ENCODE measurements at places on chromosomes 4 and X.

DNA sequence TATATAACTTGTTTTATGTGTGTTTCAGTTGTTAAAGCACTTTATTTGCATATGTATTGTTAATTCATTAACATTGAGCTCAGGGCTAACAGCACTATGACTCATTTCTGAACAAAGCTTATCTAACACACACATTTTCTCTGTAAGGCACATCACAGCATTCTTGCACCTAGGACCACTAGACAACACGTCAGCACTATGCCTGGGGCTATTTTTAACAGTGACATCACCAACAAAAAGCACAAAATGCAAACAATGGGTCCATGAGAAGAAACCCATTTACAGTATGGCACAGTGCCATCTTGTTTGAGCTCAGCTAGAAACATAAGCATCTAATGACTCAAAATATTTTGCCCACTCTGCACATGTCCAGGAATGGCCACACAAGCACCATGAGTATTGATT lies 124.4 kb downstream of the RELL1 start:
- DNase-seq: no peak

- DNase-seq: no peak
Measured at GRCh38 chr4:107380190-107380589, 339.8 kb downstream of the PAPSS1 start.

DNA sequence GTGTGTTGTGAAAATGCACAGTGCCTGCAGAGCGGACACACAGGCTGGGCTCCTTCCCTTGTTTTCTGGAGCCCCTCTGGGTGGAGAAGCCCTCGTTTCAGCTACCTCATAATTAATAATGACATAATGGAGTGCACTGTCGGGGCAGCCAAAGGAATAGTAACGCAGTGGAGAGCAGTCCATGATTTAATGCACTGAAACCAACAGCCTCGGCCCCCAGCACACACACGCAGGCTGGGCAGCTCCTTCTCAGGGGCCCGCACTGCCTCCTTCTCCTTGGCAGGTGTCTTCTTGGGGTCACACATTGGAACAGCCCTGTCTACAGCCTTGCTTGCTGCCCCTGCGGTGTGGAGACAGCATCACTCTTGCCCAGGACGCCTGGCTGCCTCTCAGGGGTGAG lies 89.2 kb downstream of the DCTD start:
- no peak for DNase-seq

- DNase-seq: no peak
Measured at GRCh38 chrX:15916704-15917084, 62.1 kb upstream of the AP1S2 start.

GRCh38 chrX:41085512-41085877 lies 250 bp downstream of the USP9X start:
- DNase-seq: peak; percentile 39

DNA sequence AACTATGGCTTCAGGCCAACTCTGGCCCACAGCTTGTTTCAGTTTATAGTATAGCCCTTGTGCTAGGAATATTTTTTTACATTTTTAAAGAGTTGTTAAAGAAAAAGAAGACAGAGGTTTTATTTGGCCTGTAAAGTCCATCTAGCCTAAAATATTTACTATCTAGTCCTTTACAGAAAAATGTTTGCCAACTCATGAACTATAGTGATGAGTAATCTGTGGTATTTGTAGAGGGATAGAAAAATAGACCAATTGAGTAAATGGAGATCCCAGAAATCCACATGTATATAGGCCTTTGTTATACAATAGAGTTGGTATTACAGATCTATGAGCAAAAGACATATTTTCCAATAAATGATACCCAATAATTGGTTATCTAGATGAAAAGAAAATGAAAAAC lies 288.7 kb downstream of the PRDM5 start:
- no peak for DNase-seq
